ENCODE measurements at places on chromosomes 5 and 9. TPM values are rescaled to one million over a fixed set of nuclear protein-coding genes. Genes with fewer than 3 reads are reported as not detected.

SPATA24 gene
- 21.5 TPM for polyA plus RNA-seq

SOHLH1 gene
- polyA plus RNA-seq: not detected

- DNase-seq: no peak
Measured at GRCh38 chr9:76135902-76136301, 245.4 kb downstream of the PCSK5 start.

GRCh38 chr9:76818271-76818670, 54.0 kb downstream of the PCA3 start:
- peak; percentile 95 for DNase-seq

- DNase-seq: no peak
Measured at GRCh38 chr5:137263371-137264005, 235.6 kb downstream of the SPOCK1 start.

DNA sequence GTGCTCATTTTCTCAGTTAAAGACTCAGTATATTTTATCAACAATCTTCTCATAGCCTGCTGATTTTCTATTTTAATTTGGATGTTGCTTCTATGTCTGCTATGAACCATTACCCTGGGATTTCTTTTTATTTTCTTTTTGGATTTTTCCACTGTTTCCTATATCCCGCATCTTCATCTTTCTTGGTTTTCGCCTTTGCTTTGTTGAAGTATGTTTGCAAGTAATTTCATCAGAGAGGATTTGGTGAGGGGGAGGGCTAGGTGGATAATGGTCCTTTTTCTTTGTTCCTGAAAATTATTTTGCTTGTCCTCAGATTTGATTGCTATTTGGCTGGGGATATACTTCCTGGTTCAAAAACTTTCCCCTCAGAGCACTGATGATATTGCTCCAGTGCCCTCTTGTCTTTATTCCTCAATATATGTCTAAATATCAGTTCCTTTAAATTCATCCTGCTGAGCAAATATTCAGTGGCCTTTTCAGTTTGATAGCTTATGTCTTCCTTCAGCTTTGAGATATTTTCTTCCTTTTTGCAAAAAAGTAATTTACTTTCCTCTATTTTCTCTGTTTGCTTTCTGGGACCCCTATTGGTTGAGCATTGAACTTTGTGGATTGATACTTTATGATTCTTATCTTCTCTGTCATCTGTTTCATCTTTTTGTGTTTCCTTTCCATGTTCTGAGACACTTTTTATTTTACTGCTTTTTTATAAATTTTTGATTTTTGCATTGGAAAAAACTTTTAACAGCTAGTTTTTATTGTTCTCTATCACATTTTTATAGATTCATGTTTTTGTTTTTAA, 227.6 kb upstream of the ELL2 start:
- no peak for DNase-seq

DNA sequence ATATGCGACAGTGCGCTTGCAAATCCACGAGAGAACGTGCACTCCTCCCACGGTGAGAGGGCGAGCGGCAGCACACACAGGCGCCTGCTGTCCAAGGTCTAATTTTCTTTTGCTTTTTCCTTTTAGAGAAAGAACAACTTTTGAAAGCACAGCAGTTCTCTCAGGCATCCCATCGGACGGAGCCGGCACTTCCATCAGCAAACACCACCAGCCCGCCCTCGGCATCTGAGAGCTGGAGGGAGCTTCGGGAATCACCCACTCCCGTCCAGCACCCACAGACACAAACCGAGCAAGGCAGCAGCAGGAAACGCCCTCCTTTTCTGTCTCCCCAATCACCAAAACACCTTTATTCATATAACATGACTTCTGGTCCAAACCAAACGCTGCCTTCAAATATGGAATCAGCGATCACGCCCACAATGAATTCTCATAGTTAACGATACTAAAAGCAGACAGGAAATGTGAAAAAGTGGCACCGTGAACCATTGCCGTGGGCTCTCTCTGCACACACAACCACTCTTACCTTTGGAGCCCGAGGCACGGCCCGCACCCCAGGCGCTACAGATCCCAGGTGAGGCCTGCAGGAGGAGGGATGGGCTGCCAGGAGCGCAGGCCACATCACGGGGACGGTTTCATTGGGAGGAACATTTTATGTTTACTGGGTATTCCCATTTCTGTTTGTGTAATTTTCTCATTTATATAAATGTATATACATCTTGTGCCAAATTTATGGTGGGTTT, 14.2 kb downstream of the LPCAT1 start:
- no peak for DNase-seq

GRCh38 chr5:117072439-117072838, 497.8 kb upstream of the SEMA6A start:
- DNase-seq: no peak

GRCh38 chr9:136202454-136203407, 2.2 kb downstream of the LHX3 start:
- DNase-seq: no peak

Data from adrenal gland (tissue), 19 donors.